NCI-H748 treated with DMSO at 0.1 percent for 48 hours (cell line): ENCODE measurements at places on chromosomes 16 and 17.

GRCh38 chr17:67050471-67051154 lies 6.3 kb downstream of the CACNG1 start:
- no peak for DNase-seq

GRCh38 chr17:57284583-57284982 lies 28.3 kb downstream of the MSI2 start:
- no peak for DNase-seq

GRCh38 chr17:81460856-81461460 lies 51.6 kb downstream of the ACTG1 start:
- no peak for DNase-seq

DNA sequence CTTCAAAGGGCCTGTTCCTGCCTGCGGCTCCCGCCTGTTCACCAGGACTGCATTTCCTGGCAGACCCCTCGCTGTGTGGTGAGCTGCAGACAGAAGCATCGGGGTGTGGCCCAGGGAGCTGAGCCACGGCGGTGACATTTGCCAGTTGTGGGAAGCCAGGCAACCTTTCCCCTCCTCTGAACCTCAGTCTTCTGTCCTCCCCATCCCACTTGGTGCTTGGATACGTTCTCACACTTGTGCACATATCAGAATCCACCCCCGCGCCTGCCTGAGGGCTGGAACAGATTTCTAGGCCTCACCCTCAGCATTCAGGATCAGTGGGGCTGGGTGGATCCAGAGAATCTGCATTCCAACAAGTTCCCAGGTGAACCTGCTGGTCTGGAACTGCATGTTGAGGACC lies 63.5 kb downstream of the CRISPLD2 start:
- no peak for DNase-seq

- DNase-seq, result no peak
Measured at GRCh38 chr17:69401251-69401650, 13.2 kb upstream of the MAP2K6 start.

DNA sequence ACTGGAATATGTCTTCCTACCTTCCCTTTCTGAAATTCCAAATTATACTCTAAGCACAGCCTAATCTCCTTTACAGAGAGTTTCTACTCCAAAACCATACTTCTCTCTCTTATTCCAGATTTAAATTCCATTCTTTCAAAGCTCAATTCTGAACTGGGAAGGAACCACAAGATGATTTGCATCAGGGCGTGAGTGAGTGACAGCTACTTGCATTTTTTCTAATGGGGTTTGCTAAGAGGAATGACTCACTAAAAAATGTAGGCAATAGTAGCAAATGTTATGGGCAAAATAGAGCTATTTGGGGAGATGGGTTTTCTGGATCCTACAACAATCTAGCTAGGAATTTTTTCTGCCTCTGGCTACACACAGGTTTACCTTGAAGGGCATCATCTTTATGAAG lies 244.6 kb upstream of the PSMD7 start:
- DNase-seq, result no peak

DNA sequence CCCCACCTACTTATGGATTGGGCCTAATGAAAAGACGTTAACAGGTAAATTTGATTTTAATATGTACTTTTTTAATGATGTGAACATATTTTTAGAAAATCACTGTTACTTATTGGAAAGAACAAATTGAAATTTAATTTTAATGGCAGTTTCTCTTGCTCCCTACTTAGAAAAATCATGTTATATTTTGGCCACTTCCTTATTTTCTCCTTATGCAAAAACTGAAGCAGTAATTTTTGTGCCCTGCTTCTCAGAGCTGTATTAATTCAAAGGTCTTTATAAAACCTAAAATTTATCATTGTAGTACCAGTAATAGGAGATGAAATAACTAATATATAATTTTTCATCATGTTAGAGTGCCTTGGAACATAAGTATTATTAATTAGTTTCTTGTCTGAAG lies 2.8 kb downstream of the ZPBP2 start:
- DNase-seq, result no peak

- DNase-seq, result no peak
Measured at GRCh38 chr17:74654742-74655141, 31.2 kb upstream of the CD300E start.

- no peak for DNase-seq
Measured at GRCh38 chr16:13529193-13529982, 390.6 kb upstream of the ERCC4 start.

- DNase-seq, result no peak
Measured at GRCh38 chr17:77534137-77534536, 393.4 kb downstream of the SEC14L1 start.

- no peak for DNase-seq
Measured at GRCh38 chr17:38897176-38897575, 27.3 kb downstream of the LASP1 start.
